Naive thymus-derived CD8-positive, alpha-beta T cell (primary cell): ENCODE measurements at places on chromosomes 12 and 14. TPM values are rescaled to one million over a fixed set of nuclear protein-coding genes. Genes with fewer than 3 reads are reported as not detected.

The RNASE1 gene
- total RNA-seq = 10.3 TPM

The WDHD1 gene
- total RNA-seq = 3.9 TPM

The KCNMB4 gene
- total RNA-seq = 3.2 TPM

The CDCA3 gene
- 2.6 TPM for total RNA-seq

The NYNRIN gene
- total RNA-seq = 0.36 TPM

DNA sequence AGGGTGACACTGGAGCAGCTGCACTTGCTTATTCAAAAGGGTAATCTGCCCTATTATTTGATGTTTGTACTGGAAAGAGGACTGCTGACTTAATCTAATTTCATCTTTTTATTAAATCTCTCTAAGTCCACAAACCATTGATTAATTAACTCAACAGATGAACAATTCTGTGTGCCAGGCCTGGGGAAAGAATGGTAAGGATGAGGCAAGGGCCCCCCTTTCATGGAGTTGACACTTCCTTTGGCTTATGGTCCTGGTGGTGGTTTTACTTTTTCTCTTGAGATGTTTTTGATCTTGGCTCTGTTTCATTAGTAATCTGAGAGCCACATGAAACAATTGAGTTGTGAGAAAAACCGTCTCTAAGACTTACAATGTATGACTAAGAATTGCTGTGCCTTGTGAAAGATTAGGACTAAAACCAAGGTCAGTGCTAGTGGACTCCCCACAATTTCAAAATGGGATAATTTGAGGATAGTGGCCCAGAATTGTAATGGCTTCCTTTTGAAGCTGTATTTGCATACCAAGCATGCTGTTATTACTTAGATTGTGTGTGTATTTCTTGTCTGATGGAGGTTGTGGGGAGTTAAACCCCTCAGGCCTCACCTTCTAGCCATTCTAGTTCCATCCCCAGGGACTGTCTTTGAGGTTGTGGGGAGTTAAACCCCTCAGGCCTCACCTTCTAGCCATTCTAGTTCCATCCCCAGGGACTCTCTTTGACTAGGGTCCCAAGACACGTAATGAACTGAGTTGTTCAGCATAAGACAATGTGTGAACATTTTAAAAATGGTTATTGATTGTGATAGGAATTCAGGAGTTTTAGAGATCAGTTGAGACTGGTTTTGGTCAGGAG is 52.5 kb upstream of the EVL start:
- DNase-seq = no peak
- H3K4me3 ChIP-seq = no peak overlapping the region
- no peak overlapping the region for H3K27ac ChIP-seq

DNA sequence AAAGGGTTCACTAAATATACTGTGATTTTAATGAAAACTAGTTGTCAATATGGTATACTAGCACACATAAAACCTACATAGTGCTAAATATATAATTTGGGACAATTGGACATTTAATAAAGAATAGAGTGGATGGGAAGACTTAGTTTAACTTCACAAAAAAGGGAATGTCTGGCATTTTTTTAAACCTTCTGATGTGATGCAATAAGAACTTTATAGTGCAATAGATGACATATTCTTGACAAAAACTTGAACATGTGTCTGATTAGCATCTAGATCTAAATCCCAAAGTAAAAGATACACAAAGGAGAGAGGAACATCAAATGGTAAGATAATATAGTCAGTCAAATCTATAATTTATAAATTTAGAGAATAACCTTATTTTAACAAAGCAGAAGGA is 488.3 kb upstream of the SYT1 start:
- no peaks in the 10 kb centered on the region for H3K4me1 ChIP-seq
- H3K4me3 ChIP-seq = no peak overlapping the region
- H3K36me3 ChIP-seq = peaks cover 11% of the 10 kb centered on the region
- no peak for DNase-seq

DNA sequence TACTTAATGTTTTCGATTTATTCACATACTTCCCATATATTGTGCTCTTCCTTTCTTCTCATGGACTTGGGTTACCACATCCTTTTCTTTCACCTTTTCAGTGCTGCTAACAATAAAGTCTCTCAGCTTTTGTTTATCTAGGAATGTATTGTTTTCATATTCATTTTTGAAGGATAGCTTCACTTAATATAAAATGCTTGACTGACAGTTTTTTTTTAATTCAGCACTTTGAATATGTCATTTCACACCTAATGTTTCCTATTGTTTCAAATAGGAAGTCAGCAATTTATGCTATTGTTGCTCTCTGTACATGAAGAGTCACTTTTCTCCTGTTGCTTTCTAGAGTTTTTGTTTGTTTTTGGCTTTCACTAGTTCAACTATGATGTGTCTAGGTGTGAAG is 738.3 kb upstream of the STXBP6 start:
- DNase-seq = no peak
- H3K4me3 ChIP-seq = no peak overlapping the region
- H3K36me3 ChIP-seq = no peaks in the 10 kb centered on the region
- no peaks in the 10 kb centered on the region for H3K4me1 ChIP-seq
- H3K27me3 ChIP-seq = no peaks in the 10 kb centered on the region

GRCh38 chr12:69501154-69501895 is 31.1 kb downstream of the FRS2 start:
- H3K4me1 ChIP-seq = peaks cover 42% of the 10 kb centered on the region
- H3K27ac ChIP-seq = no peak overlapping the region

GRCh38 chr12:47819138-47819895 is 386 bp downstream of the HDAC7 start:
- DNase-seq = no peak
- H3K4me1 ChIP-seq = peaks cover 82% of the 10 kb centered on the region
- peak overlapping the region; percentile 96 for H3K4me3 ChIP-seq
- H3K27ac ChIP-seq = peak overlapping the region; percentile 93
- peaks cover 1% of the 10 kb centered on the region for H3K36me3 ChIP-seq

- H3K4me1 ChIP-seq = peaks cover 21% of the 10 kb centered on the region
- H3K27me3 ChIP-seq = peaks cover 62% of the 10 kb centered on the region
- no peak for DNase-seq
- H3K4me3 ChIP-seq = no peak overlapping the region
Measured at GRCh38 chr14:99383472-99384449, 96.9 kb downstream of the SETD3 start.

DNA sequence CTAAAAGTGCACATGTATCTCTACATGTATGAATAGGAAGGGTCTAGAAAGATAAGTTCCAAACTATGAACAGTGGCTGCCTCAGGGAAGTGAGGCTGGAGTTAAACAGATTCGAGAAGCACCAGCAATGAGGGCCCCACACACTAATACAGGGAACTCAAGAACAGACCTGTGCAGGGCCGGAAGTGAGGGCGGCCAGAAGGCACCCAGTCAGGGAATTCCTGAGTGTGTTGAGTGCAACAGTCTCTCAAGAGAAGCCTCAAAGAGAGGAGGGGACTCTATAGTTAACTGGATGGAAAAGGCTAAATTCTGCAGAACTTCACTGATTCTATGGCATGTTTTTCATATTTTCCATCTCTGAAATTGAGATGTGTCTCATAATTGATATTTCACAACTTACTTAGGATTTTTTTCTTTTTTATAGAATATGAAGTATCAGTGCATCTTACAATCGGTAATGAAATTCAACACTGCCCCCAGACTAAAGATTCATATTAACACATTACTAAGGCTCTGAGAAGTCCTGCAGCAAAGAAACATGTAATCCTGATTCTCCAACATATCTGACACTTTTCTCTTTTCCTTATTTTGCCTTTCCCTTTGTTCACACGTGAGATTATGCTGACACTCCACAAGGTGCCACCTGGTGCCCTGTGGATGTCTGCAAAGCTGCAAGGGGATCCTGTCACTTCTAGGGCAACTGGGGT is 61.3 kb downstream of the CHGA start:
- peaks cover 8% of the 10 kb centered on the region for H3K4me1 ChIP-seq
- peaks cover 38% of the 10 kb centered on the region for H3K36me3 ChIP-seq
- no peak for DNase-seq
- no peaks in the 10 kb centered on the region for H3K27me3 ChIP-seq
- peak overlapping the region; percentile 12 for H3K27ac ChIP-seq

DNA sequence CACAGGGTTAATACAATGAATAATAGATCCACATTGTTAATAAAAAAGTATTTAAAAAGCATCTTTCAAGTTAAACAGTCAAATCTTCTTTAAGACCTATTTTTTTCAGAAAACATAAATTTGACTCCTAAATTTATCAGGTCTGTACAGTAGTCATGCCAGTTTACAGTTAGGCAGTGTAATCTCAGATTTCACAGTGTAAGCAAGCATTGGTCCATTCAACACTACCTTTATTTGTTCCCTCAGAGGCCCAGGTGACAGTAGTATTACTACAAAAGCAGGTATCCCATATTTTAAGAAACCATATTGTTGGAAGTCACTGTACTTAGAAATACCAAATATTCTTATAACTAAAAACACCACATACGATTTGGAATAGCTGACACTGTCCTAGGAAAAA is 6.1 kb downstream of the ATP2B1 start:
- peaks cover 86% of the 10 kb centered on the region for H3K4me1 ChIP-seq
- H3K4me3 ChIP-seq = no peak overlapping the region
- no peaks in the 10 kb centered on the region for H3K36me3 ChIP-seq
- H3K27me3 ChIP-seq = no peaks in the 10 kb centered on the region

DNA sequence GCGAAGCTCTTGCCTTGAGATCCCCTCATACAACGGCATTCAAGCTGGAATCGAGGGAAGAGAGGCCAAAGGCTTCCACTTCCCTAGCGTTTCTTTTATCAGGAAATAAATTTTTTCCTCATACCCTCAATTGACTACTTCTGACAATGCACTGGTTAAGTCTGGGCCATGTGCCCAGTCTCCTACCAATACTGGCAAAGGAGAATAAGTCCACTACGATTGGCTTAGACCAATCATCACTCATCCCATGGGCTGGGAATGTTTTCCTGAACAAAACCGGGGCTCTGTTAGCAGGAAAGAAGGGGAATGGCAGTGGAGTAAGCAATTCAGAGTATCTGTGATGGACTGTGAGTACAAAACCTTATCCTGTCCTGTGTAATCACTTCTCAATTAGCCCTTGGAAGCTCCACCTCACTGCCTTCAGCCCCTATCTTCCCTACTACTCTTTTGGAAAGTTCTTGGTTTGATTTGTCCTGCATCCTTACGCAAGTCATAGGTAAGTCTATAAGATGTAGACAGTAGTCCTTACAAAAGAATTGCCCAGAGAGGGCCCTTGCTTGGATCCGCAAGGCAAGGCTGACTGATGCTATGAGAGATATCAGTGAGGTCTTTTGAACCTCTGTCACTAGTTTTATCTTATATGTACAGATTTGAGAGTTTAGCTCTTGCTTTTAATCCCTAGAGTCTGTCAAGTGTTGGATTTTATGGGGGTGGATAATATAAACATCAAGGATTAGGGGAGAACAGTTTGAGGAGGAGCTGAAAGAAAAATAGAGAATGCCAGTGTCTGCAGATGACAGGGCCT is 36.3 kb upstream of the CDK17 start:
- no peak for DNase-seq
- no peaks in the 10 kb centered on the region for H3K27me3 ChIP-seq
- H3K36me3 ChIP-seq = no peaks in the 10 kb centered on the region
- peak overlapping the region; percentile 30 for H3K27ac ChIP-seq

DNA sequence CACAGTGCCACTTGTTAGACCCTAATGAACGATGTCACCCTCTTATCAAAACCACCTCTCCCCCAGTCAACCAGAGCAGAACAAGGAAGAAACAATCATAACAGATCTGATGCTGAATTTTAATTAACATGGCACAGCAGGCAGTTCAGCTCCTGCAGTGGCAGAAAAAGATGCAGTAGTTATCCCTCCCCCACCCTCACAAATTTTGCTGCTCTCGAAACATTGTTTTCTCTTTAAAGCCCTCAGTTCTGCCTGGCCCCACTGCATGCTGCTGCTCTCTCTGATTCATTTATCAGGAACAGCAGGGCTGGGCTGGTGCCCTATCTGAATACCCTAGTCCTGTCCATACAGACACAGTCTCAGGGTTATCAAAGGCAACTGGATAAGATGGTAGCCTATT is 12.2 kb downstream of the CCDC175 start:
- no peak for DNase-seq
- no peaks in the 10 kb centered on the region for H3K4me1 ChIP-seq
- peaks cover 18% of the 10 kb centered on the region for H3K27me3 ChIP-seq
- no peak overlapping the region for H3K4me3 ChIP-seq
